ENCODE measurements at places on chromosomes 3 and 15. TPM values are rescaled to one million over a fixed set of nuclear protein-coding genes. Genes with fewer than 3 reads are reported as not detected.

Gene FSIP1
- 0.18 TPM for total RNA-seq

- no peaks in the 10 kb centered on the region for H3K4me1 ChIP-seq
- H3K27ac ChIP-seq, result no peak overlapping the region
These were observed 24.8 kb downstream of the FOXL2NB start for GRCh38 chr3:138971766-138972320.

DNA sequence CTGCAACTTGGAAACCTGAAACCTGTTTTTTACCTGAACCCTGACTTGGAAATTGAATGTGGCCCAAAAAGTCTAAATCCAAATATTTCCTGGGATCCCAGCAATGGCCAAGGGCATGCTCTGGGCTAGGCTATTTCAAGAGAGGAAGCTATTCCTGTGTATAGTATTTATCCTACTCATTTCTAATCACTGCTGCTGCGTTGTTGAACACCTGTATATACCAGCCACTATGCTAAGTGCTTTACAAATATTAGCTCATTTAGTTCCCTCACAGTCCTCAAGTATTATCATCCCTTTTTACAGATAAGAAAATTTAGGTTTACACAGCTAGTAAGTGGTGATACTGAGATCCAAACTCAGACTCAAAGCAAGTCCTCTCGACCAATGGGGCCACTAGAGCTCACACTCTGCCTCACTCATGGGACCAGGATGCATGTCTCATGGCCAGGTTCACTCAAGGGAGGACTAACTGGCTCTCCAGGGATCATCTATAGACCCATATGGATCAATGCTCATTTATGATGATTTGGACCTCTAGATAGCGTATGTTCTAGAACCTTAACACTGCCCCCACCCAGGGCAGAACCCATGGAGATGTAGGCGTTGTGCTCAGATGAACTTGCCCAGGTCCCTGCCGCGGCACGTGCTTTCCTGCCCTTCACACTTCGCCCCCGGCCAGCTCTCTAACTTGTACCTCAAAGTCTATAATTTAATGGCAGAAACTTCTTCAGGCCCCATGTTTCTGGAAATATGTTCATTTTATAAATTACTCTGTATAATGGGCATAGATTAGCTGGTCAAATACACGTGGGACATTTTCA is 2.6 kb upstream of the CCR4 start:
- H3K27ac ChIP-seq, result no peak overlapping the region
- no peak for DNase-seq
- H3K27me3 ChIP-seq, result peaks cover 11% of the 10 kb centered on the region

GRCh38 chr3:150582620-150583019 is 20.5 kb upstream of the SELENOT start:
- DNase-seq, result no peak
- no peaks in the 10 kb centered on the region for H3K27me3 ChIP-seq
- no peaks in the 10 kb centered on the region for H3K4me1 ChIP-seq
- H3K36me3 ChIP-seq, result peaks cover 15% of the 10 kb centered on the region

DNA sequence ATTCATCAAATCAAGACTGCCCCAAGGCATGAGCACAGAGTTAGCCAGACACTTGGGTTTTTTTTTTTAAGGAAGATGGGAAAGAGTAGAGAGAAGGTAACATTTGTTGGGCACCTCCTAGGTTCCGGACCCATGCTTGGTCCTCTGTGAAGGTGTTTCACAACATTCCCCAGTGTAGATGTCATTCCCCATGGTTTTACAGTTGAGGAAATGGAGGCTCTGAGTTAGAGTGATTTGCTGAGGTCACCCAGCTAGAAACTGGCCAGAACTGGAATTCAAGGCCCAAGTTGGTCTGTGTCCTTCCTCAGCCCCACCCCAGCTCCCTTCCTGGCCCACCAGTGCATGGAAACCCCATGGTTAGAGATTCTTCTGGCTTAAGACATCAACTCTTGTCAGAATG is 19.9 kb downstream of the WNT7A start:
- no peaks in the 10 kb centered on the region for H3K27me3 ChIP-seq
- no peaks in the 10 kb centered on the region for H3K36me3 ChIP-seq
- H3K27ac ChIP-seq, result no peak overlapping the region
- H3K4me1 ChIP-seq, result no peaks in the 10 kb centered on the region
- no peak for DNase-seq

DNA sequence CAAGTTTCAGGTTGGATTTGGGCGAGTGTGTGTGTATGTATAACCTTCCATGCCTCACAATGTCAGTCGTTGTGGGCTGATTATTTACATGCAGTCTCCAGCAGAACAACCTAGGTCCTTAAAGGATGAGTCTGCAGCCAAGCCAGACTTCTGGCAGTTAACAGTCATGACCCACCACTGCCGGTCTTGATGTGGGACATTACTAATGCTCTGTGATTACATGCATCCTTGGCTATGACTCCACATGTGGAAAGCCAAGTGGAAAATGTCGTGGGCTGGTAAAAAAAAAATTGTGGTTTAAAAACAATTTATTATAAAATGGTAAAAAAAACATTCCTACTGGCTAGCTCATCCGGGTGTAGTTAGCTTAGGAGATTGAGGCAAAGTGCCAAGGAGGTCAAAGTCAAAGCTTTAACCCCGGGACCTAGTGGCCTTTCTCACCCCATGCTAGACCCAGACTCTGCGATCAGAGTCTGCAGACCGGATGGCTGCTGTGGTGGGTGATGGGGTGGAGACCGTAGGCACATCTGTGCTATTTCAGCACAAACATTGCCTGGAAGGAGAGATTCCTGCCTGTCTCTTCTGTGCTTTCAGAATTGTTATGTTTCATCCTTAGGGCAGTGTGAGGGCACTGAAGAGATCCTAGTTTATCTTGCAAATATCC is 6.8 kb downstream of the RARRES1 start:
- DNase-seq, result peak; percentile 100
- H3K4me1 ChIP-seq, result peaks cover 34% of the 10 kb centered on the region
- no peaks in the 10 kb centered on the region for H3K27me3 ChIP-seq
- no peaks in the 10 kb centered on the region for H3K36me3 ChIP-seq
- H3K27ac ChIP-seq, result peak overlapping the region; percentile 92
- H3K4me3 ChIP-seq, result no peak overlapping the region

DNA sequence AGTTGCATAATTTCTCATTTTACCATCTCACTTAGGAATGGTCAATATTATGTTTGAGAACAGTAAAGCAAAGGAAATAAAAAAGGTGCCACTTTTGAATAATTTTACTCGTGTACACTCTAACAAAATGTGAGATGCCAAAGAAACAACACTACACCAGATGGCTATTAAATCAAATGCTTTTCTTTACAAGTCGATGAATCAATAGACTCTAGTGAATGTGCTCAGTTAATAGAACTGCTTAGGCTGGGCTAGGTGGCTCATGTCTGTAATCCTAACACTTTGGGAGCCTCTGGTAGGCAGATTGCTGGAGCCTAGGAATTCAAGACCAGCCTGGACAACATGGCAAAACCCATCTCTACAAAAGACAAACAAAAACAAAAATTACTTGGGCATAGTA is 87.9 kb downstream of the ZNF609 start:
- peaks cover 5% of the 10 kb centered on the region for H3K4me1 ChIP-seq
- H3K36me3 ChIP-seq, result peaks cover 4% of the 10 kb centered on the region
- DNase-seq, result no peak
- no peaks in the 10 kb centered on the region for H3K27me3 ChIP-seq
- no peak overlapping the region for H3K4me3 ChIP-seq

- DNase-seq, result peak; percentile 74
- H3K4me1 ChIP-seq, result peaks cover 12% of the 10 kb centered on the region
- H3K36me3 ChIP-seq, result peaks cover 1% of the 10 kb centered on the region
- no peak overlapping the region for H3K4me3 ChIP-seq
- no peaks in the 10 kb centered on the region for H3K27me3 ChIP-seq
- peak overlapping the region; percentile 92 for H3K27ac ChIP-seq
These were observed 199.6 kb downstream of the FMN1 start for GRCh38 chr15:32994810-32995424.

- H3K4me1 ChIP-seq, result peaks cover 29% of the 10 kb centered on the region
- H3K27me3 ChIP-seq, result no peaks in the 10 kb centered on the region
- DNase-seq, result no peak
- H3K4me3 ChIP-seq, result no peak overlapping the region
- H3K36me3 ChIP-seq, result no peaks in the 10 kb centered on the region
These were observed 32.6 kb upstream of the SPTBN5 start for GRCh38 chr15:41926185-41927056.

Gene AP3B2
- not detected for total RNA-seq

DNA sequence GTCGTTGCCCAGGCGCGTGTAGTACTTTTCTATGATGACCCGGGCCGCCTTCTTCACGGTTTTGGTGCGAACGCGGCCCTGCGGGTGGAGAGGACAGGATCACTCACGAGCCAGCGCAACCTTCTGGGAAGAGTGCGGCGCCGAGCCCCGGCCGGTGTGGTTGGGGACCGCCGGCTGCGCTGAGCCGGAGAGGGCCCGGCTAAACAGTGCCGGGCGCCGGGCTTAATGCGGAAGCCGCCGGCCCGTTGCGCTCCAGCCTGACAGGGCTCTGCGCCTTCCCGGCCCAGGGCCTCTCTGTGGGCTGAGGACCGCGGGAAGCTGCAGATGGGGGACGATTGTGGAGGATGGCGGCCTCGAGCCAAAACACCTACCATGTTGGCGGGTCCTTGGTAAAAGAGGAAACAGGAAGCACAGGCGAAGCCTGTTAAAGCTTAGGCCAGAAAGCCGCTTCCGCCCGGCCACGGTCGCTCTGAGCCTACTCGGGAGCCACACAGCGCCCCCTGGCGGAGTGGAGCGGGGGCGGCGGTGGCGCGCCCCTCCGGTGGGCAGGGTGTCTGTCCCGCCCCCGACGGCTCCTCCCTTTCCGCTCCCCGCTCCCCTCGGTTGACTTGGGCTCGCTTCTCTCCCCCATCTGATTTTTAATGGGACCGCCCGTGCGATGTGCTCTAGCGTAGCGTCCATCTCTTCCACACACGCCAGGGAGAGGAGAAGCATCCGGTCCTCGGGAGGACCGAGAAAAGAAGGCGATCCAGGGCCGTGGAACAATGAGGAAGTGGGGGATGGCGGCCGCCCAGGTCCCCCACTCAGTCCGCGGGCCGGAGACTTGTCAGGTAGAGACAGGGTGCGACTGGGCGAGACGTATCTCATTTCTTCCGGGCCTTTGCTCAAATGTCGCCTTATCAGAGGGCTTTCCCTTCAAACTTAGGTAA is at the start of gene RPS17:
Gene RPS17, minus strand, starts transcription at position 403 of the 929 bp plus-strand sequence. Its CDS starts 29 bp downstream, at position 374.
- peaks cover 6% of the 10 kb centered on the region for H3K4me1 ChIP-seq
- H3K27me3 ChIP-seq, result no peaks in the 10 kb centered on the region
- H3K36me3 ChIP-seq, result peaks cover 35% of the 10 kb centered on the region
- peak; percentile 93 for DNase-seq

- peak; percentile 20 for DNase-seq
- H3K27me3 ChIP-seq, result no peaks in the 10 kb centered on the region
- peaks cover 3% of the 10 kb centered on the region for H3K4me1 ChIP-seq
- no peak overlapping the region for H3K4me3 ChIP-seq
These were observed 703.8 kb upstream of the NR2F2 start for GRCh38 chr15:95626501-95627361.

- H3K27me3 ChIP-seq, result no peaks in the 10 kb centered on the region
- no peak overlapping the region for H3K27ac ChIP-seq
These were observed 21.0 kb downstream of the SLC25A20 start for GRCh38 chr3:48877671-48878070.

- no peaks in the 10 kb centered on the region for H3K36me3 ChIP-seq
- no peak for DNase-seq
- no peaks in the 10 kb centered on the region for H3K4me1 ChIP-seq
- no peak overlapping the region for H3K27ac ChIP-seq
- no peak overlapping the region for H3K4me3 ChIP-seq
These were observed 42.7 kb upstream of the B3GNT5 start for GRCh38 chr3:183210341-183210740.

Gene CAMK2N2
- total RNA-seq, result not detected

Gene RTP4
- total RNA-seq, result not detected

- DNase-seq, result no peak
- peaks cover 4% of the 10 kb centered on the region for H3K36me3 ChIP-seq
- no peak overlapping the region for H3K4me3 ChIP-seq
- no peak overlapping the region for H3K27ac ChIP-seq
These were observed 31.5 kb upstream of the ZNF502 start for GRCh38 chr3:44680921-44681455.

GRCh38 chr3:66178206-66178605 is 42.6 kb upstream of the SLC25A26 start:
- peaks cover 13% of the 10 kb centered on the region for H3K27me3 ChIP-seq
- no peak overlapping the region for H3K4me3 ChIP-seq
- no peak overlapping the region for H3K27ac ChIP-seq
- H3K36me3 ChIP-seq, result no peaks in the 10 kb centered on the region
- H3K4me1 ChIP-seq, result no peaks in the 10 kb centered on the region

Gene LIPC
- total RNA-seq, result not detected

DNA sequence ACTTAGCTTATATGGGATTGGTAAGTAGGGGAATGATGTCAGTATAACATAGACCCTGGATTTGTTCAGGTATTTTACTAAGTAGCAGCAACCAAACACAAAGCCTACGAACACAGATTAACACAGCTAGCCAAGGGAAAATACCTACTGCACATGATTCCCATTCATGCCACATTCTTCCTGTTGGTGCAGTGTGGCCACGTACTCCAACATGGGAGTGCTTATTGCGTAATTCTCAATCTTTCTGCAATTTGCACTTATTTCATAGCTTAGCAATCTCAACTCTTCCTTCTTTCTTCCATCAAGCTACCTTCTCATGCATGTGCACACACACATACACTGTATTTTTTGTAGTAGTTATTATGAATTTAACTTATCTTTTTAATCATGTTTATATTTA is 186.8 kb downstream of the IL5RA start:
- H3K4me3 ChIP-seq, result no peak overlapping the region
- no peaks in the 10 kb centered on the region for H3K36me3 ChIP-seq
- H3K4me1 ChIP-seq, result no peaks in the 10 kb centered on the region

Gene CHDH
- under 0.01 TPM for total RNA-seq

Gene GOLGA8S
- under 0.01 TPM for total RNA-seq

Gene MEIS2
- 50.3 TPM for total RNA-seq

DNA sequence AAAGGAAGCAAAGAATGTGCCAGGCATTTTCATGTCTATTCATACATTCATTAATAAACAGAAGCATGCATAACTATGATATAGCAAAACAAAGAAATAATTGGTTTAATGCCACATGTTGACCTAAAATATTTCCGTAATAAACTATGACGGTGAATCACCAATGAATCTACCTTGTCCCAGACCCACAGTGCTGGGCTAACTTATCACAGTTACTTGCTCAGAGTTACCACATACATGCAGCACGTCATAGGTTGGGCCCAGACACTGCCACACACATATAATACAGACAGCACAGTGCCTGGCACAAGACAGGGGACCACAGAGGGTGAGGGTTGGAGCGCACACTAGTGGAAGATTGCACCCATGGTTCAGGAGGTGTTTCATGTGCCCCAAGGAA is 86.9 kb downstream of the ATP1B3 start:
- H3K27ac ChIP-seq, result no peak overlapping the region
- peaks cover 12% of the 10 kb centered on the region for H3K4me1 ChIP-seq
- DNase-seq, result peak; percentile 55
- no peaks in the 10 kb centered on the region for H3K27me3 ChIP-seq
- no peaks in the 10 kb centered on the region for H3K36me3 ChIP-seq
- no peak overlapping the region for H3K4me3 ChIP-seq

Gene AADACL2
- total RNA-seq, result not detected

GRCh38 chr15:48644467-48644826 is 1.1 kb downstream of the FBN1 start:
- H3K36me3 ChIP-seq, result peaks cover 2% of the 10 kb centered on the region
- peak; percentile 38 for DNase-seq
- peak overlapping the region; percentile 89 for H3K27ac ChIP-seq
